ENCODE measurements at places on chromosomes 5 and 9.

DNA sequence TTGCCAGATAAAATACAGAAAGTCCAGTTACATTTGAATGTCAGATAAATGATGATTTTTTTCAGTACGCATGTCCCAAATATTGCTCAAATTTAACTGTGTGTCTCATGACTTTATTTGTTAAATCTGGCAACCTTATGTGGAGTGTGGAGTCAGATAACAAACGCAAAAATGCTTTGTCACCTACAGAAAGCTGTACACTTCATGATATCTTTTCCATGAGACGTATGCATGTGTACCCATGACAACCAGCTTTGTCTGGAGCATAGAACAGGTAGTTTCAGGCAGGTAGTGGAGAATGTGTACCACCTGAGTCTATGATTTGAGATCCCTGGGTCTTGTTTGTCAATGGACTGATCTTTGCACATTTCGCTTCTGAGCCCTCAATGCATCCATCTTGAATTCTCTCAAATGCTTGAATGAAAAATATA, 105.5 kb upstream of the CPEB4 start:
- no peak for DNase-seq

GRCh38 chr9:128275198-128276007, at the start of gene GOLGA2:
GOLGA2 (minus strand) TSS chr9:128276007; CDS start chr9:128275976, 31 bp downstream.
- no peak for DNase-seq

- DNase-seq = no peak
Measured at GRCh38 chr9:85501456-85501855, 240.3 kb downstream of the AGTPBP1 start.

GRCh38 chr5:14614490-14614889, 32.9 kb downstream of the OTULINL start:
- no peak for DNase-seq

DNA sequence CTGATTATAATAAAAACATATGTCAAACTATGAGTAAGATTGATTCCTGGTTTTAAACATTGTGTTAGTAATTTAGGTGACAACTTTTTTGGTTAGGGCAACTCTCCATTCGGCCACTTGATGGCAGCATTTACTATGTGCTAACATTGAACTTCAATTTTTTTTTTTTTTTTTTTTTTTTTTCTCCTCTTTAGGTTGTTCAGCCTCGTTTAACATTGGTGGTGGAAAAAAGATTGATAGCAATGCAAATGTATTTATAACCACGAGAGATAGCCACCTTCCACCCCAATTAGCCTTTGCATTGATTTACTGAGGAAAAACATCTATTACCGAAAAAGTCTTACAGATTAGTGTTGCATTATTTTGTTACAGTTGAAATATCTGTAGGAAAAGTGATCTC, 159.1 kb downstream of the CSNK1G3 start:
- no peak for DNase-seq

DNA sequence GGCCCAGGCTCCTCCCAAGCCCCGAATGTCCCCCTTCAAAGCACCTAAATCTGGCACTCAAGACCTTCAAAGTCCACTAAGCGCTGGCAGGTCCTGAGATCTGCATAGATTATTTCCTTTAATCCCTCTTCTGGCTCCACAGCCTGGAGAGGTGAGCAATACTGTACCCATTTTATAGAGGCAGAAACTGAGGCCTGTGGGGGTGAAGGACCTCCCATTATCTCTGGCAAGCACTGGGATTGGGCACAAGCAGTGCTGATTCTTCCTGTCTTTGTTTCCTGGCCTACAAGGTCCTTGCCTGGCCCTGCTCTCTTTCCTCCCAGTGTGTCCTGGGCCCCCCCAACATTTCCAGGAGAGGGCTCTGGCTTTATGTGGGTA, 252.3 kb downstream of the PBX3 start:
- DNase-seq = no peak

DNA sequence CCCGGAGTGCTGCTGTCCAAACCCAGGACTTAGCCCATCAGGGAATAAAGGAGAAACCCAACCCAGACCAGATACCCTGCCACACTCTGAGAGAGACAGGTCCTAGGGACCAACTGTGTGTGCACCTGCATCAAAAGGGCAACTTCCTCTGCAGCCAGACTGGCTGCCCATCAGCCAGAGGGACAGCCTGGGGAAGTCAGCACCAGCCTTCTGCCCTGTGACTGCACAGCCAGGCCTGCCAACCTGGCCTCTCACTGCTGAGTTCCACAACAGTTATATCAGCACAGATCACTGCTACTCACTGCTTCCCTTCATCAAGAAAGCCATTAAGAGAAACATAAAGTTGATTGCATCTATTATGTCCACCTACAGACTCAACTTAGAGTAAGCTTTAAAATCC, 18.0 kb downstream of the GABBR2 start:
- no peak for DNase-seq

GRCh38 chr5:72658761-72659540, 151.7 kb upstream of the ZNF366 start:
- DNase-seq = peak; percentile 10

- DNase-seq = peak; percentile 10
Measured at GRCh38 chr5:116130471-116130870, 45.6 kb downstream of the COMMD10 start.

GRCh38 chr9:131875828-131876485, 136.1 kb upstream of the RAPGEF1 start:
- no peak for DNase-seq

DNA sequence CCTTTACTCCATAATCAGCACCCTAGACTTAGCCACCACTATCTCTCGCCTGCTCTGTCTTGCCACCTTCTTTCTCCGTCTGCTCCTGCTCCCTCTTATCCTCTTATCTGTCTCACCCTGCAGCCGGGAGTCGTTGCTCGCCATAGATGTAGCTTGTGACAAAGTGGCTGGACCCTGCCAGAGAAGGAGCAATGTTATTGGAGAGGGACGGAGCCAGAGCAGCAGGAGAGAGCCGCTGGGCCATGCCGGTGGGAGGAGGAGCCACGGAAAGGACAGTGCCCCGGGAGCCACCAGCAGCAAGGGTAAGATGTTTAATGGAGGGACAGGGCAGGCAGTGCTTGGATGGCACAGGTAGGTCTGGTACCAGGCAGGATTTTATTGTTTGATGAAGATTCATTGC, 137.3 kb downstream of the SEC61B start:
- no peak for DNase-seq

DNA sequence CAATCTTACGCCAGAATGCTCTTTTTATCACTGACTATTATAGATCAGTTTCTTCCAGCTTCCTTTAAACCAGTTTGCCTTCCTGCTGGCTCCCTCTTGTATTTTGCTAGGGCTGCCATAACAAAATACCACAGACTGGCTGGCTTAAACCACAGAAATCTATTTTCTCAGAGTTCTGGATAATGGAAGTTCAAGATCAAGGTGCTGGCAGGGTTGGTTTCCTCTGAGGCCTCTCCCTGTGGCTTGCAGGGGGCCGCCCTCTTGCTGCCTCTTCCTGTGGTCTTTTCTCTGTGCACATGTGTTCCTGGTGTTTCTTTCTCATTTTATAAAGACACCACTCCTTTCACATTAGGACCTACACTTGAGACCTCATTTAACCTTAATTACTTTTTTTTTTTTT, 6.8 kb upstream of the FXN start:
- DNase-seq = no peak

DNA sequence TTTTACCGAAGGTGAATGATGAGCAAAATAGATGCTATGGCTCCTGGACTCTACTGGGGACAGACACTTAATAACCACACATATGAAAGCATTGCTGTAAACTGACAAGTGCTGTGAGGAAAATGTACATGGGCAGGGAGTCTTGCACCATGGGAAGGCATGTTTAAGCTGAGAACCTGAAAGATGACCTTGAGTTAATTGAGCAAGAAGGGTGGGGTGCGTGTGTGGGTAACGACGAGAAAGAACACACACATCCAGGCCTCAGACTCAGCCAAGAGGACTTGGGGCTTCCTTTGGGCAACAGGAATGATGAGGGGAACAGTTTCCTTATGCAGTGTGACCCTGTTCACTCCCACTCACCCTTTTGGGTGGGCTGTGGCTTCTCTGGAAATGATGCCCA, 73.1 kb downstream of the HSPA4 start:
- no peak for DNase-seq

DNA sequence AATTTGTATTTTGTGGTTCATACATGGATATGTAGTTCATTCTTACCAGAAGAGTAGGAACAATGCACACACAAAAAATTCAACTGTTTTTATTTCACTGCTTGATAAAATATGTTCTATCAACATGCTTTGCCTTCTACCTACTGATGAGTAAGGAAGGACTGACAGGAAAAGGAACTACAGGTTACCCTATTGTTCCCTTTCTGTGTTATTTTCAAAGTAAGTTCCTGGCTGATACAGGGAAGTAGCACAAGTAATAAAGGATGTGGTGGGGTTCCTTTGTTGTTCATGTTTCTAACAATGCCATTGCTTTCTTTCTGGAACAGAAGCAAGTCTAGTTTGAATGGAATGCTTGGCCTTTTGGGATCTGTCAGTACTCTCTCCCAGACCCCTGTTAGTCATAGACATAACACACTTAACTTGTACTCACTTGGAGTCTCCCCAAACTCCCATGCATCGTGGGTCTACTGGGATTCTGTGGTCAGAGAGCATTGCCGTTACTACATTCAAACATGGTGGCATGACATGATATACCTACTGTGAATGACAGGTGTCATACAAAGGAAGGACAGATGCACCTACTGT, 20.2 kb upstream of the ALDOB start:
- no peak for DNase-seq

DNA sequence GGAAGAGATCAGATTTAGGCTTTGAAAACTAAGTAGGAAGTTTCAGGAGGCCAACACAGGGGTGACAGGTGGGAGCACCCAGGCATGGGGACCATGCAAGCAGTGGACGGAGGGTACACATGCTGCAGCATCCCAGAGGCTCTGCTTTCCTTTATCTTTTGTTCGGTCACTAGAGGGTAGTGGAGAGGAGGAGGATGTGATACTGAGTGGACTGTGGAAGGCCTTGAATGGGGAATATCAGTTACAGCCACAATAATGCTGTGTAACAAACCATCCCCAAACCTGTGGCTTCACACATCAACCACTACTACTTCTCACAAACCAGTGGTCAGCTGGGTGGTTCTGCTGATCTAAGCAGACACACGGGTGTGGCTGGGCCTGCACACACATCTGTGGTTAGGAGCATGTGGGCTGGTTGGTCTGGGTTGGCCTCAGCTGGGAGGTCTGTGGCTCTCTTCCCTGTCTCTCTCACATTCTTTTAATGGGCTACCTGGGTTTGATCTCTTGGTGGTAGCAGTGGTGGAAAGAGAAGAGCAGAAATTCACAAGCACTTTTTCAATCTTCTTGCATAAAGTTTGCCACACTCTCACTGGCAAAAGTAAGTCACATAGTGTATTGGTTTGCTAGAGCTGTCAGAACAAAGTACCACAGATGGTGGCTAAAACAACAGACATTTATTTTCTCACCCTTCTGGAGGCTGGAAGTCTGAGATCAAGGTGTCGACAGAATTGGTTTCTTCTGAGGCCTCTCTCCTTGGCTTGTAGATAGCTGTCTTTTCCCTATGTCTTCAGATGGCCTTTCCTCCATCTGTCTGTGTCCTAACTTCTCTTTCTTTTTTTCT, 238.7 kb downstream of the AGTPBP1 start:
- DNase-seq = no peak

GRCh38 chr9:25716220-25716872, 38.1 kb upstream of the TUSC1 start:
- DNase-seq = peak; percentile 75

DNA sequence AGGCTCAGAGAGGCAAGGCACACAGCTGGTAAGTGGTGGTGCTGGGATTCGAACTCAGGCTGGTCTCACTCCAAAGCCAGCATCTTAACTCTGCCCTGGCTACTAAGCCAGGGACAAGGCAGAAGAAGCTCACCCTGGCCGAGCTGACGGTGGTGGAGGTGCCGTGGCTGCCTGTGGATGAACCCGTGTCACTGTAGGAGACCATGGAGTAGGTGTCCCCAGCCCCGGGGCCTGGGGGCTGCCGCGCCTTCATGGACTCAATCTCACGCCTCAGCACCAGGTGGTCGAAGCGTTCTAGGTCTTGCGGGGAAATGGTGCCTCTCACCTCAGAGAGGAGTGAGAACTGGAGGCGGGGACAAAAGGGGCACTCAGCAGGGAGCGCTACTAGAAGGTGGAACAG, 35.4 kb upstream of the AKNA start:
- no peak for DNase-seq

GRCh38 chr5:24376210-24376609, 268.6 kb downstream of the CDH10 start:
- DNase-seq = no peak

- DNase-seq = no peak
Measured at GRCh38 chr9:20740929-20741582, 57.0 kb downstream of the FOCAD start.

GRCh38 chr5:98104454-98105188, 668.8 kb upstream of the RGMB start:
- DNase-seq = no peak

DNA sequence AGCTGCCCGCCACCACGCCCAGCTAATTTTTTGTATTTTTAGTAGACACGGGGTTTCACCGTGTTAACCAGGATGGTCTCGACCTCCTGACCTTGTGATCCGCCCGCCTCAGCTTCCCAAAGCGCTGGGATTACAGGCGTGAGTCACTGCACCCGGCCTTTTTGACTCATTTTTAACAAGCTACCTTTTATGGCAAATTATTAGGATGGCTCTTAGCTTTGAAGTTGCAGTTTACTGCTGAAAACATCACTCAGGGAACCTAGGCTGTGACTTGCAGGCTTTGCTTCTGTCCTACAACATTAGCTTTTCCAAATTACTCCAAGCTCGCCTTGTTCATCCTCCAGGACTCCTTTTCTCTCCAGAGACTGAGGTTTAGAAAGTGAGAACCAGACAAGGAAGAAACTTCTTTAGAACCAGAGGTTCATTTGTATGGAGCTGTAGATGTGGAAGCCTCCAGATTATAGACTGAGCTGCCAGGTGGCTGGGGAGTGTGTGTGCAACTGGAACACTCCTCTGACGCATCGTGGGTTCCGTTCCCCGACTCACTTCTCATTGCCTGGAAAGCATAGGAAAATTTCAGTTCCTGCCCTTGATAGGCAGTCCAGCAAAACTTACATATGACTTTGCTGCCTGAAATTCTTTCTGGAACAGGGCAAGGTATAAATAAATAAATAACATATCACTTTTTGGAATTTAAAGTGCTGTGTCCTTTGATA, 23.8 kb upstream of the SPTAN1 start:
- DNase-seq = no peak

DNA sequence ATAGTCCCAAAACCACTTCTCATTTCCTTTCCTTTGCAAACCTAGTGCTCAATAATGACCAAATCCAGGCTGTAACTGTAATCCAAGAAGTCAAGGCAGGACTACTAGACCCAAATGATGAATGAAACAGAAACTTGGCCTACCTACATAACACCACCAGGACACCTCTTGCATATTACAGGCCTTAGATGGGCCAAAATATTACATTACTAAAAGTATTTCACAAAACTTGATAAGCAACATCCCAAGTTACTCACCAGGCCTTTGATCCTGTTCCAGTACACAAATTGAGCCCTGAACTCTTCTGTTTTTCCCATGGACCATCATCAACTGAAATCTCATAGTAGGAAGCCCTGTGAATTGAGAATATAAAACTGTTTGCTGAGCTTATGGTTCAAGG, 34.8 kb downstream of the NADK2 start:
- no peak for DNase-seq
